Hepatic stellate cell (primary cell): ENCODE measurements at places on chromosomes 3 and 15.

DNA sequence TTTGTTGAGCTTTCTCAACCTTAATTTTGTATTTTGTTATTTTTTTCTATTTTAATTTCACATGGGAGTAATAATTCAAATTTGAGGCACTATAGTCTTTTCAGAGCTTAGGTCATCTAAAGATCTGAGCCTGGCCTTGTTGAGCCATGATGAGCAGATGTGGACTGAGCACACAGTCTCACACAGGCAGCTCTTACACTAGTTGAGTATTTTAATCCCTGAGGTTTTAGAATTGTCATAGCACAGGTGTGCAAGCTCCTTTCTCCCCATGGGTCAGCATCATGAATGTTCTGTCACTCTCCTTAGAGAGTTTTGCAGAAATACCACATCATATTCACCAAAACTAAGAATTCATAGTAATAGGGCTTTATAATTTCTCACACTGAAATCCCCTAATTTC lies 4.9 kb downstream of the ZBTB38 start:
- no peak for DNase-seq

GRCh38 chr15:78795043-78795442 lies 16.2 kb downstream of the ADAMTS7 start:
- DNase-seq = no peak

DNA sequence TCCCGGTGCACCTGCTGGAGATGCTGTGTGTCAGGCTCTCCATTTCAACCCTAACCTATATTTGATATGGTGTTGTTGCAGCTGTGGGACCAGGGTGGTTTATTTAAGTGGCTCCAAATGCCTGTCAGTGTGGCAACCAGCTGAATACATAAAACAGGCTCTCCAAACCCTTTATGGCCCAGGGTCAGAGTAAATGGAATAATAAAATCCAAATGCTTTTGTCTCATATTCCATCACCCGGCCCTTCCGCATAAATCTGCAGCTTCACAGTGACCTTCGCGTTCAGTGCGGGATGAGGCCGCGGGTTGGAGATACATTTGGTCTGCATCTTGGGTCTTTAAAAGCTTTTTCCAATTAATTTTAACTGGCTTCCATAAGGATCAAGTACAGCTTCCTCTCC lies 382.1 kb upstream of the NR2F2 start:
- no peak for DNase-seq

DNA sequence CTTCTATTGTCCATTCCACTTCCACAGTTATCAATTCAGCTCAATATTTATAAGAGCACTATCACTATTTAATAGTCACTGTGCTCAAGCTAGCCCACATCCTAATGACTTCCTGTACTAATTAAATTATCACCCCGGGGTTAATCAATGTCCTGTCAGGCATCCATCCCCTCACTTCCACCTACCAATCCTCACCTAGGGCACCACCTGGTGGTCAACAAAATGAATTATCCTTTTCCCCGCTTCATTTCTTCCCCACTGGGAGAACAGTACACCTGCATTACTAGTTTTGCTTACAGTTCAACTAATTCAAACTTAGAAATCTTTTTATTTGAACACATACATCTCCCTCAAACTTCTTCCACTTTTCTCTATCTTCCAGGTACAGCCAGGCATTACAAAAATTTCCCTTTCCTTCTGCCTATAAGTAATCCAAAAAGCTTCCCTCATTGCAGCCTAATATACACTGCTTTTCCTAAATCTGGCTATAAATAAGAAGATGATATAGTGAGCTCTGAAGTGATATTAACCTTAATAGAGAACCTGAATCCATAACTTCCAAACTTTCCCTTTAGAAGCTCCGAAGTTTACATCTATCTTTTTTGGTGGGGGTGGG lies 68.5 kb downstream of the TMCC1 start:
- peak; percentile 21 for DNase-seq

- DNase-seq = no peak
Observed at GRCh38 chr15:42010434-42010833, 10.4 kb downstream of the PLA2G4E start.
